ENCODE measurements at places on chromosomes 5 and 9.

DNA sequence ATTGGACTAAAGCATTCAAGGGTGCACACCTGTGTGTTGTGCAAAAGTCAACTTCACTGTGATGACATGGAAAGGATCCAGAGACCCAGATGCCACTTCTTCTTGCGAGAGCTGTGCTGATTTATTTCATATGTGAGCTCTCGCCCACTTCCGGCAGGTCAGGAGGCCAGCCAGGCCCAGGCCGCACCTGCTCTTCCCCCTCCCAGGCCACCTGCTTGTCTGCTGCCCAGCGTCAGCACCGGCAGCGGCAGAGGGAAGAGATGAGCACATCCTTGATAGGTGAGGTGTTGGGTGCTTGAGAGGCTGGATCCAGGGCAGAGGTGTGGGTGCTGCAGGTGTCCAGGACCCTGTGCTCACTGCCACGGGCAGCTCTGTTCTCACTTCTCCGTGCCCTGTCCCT lies 242.9 kb downstream of the FANCC start:
- DNase-seq: no peak

GRCh38 chr9:4799775-4800174 lies 7.0 kb downstream of the RCL1 start:
- no peak for DNase-seq

DNA sequence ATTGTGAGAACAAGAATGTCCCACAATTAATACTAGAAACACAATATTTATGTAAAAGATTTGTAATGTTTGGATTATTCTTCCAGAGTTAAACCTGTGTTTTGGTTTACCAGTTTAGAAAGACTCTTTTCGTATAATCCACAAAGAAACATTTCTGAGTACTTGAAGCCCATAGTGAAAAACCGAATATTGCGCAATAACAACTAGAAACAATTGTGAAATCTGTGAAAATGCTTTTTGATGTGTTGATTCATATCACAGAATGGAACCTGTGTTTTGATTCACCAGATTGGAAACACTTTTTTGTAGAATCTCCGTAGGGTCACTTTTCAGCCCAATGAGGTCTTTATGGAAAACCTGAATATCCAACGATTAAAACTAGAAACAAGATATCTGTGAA lies 386.2 kb downstream of the PRDM9 start:
- DNase-seq: no peak

- no peak for DNase-seq
Observed at GRCh38 chr5:148619484-148619883, 34.8 kb downstream of the HTR4 start.

- DNase-seq: no peak
Observed at GRCh38 chr9:132499251-132499650, 83.2 kb upstream of the BARHL1 start.

GRCh38 chr5:119522841-119523240 lies 70.5 kb downstream of the HSD17B4 start:
- no peak for DNase-seq

DNA sequence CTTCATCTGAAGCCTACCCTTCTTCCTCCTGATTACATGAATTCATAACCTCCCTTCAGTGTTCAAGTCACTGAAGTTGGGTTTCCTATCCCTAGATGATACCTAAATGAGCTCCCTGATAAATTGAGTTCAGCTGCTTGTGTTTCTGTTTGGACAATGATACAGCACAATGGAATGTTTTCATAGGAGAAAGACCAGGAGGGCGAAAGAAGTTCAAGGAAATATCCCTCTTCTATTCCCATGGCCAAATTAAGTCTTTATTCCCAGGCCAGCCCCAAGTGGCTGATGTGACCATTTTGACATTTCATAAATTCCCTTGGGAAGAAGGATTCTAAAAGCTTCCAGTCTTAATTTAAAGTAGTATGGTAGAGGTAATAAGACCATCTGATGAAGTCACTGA lies 555.8 kb upstream of the CLINT1 start:
- no peak for DNase-seq

DNA sequence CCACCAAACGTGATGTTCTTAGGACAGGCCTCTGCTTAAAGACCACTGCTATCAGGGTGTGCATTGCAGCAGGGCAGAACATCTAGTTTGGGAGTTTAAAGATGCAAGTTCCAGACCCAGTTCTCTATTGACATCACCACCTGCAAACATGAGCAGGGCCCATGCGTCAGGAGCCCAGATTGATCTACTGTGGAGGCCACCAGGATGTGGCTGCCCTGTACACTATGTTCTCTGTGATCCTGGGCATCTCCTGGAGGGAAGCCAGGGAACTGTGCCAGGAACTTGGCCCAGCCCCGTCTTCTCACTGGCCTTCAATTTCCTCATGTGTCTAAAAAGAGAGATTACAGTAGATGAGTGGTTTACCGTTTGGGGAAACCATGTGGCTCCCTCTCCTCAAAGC lies 87.1 kb downstream of the PDE6A start:
- DNase-seq: no peak

GRCh38 chr9:105836936-105837660 lies 142.8 kb downstream of the TMEM38B start:
- no peak for DNase-seq

- no peak for DNase-seq
Observed at GRCh38 chr9:121138973-121139372, 62.7 kb downstream of the RAB14 start.

DNA sequence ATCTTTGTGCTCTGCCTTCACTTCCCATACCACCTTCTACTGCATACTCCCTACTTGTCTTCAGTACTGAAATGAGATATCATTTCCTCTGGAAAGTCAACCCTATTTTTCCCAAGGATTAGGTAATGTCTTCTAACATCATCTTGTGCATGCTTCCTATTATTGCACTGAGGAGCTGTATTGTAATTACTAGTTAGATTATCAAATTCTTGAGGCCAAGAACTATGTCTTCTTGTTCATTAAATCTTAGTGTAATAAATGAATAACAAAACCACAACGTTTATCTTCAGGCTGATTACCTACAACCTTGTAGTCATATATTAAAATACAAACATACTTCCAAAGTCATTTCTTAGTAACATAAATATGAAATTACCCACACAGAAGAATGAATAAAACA lies 87.9 kb upstream of the POU5F2 start:
- DNase-seq: no peak

DNA sequence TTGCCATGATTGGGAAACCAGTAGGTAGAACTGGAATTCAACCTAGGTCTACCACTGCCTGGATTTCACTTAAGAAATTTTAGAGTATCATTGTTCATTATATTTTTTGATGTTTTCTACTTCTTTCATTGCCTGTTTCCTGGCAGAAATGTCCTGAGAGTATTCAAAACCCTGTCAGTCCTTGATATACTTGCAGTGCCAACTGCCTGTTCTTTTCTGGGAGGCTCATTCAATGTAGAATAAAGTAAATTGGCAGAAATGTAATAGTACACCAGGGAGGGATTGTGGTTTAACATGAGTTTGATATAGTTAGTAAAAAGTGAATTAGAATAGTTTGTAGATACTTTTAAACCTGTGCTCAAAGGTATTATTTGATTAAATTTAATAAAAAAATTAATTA lies 286.3 kb downstream of the FBXL7 start:
- no peak for DNase-seq

DNA sequence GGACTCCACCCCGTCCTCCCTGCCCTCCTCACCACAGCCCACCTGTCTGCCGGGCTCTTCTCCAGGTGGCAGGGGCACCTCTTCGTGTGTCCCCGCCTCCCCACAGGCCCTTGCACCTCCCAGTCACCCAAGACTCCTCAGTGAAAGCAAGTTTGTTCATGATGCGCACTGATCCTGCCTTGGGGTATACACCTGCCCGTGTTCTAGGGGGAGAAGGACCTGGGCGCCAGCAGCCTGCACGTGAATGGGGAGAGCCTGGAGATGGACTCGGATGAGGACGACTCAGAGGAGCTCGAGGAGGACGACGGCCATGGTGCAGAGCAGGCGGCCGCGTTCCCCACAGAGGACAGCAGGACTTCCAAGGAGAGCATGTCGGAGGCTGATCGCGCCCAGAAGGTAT lies 124.9 kb downstream of the EHMT1 start:
- DNase-seq: no peak

GRCh38 chr5:133460172-133460758 lies 152.1 kb downstream of the FSTL4 start:
- DNase-seq: no peak

GRCh38 chr9:99011161-99011709 lies 67.5 kb downstream of the COL15A1 start:
- DNase-seq: no peak

DNA sequence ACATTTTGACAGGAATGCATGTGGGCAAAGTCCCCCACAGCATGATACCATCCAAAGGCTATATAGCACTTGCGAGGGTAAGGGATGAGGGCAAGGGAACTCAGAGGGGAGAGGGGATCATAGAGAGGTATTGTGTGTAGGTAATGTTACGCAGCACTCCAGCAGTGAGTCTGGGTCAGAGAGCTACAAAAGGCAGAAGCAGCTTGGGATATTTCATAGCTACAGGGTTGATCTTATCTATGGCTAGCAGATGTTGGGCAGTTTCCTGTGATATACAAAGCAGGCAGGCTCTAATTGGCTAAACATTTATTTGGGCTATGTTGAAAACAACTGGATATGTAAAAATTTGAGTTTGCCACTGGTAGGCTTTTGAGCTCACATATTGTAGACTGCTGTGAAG lies 17.8 kb upstream of the SLCO4C1 start:
- DNase-seq: no peak

- no peak for DNase-seq
Observed at GRCh38 chr9:91771027-91771426, 179.0 kb downstream of the ROR2 start.

DNA sequence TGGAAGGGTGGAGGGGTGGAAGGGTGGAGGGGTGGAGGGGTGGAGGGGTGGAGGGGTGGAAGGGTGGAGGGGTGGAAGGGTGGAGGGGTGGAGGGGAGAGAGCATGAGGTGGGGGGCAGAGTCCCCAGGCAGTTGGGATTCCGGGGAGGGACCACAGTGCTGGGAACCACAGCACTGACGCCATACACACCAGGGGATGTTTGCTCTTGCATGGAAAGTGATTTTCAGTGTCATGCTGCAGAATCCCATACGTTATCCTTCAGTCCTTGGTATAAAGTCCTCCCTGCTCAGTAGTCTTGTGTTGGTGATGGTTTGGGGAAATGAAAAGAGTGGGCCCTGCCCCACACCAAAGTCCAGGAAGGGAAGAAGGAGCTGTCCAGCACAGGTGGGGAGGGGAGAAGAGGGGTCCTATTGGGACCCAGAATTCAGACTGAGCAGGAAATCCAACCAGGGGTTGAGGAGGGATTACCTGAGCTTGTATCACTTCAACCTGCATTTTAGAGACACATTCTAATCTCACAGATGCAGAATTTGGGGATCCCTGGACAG lies 5.5 kb upstream of the FIBCD1 start:
- no peak for DNase-seq

DNA sequence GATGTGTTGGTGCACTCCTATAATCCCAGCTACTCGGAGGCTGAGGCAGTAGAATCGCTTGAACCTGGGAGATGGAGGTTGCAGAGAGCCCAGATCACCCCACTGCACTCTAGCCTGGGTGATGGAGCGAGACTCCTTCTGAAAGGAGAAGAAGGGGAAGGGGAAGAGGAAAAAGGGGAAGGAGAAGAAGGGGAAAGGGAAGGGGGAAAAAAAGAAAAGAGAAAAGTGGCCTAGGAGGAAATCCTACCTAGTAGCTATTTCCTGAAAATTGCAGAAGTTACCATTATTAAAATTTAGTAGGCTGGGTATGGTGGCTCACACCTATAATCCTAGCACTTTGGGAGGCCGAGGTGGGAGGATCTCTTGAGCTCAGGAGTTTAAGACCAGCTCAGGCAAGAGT lies 67.4 kb downstream of the ARRDC3 start:
- no peak for DNase-seq

GRCh38 chr5:107781451-107781850 lies 110.7 kb upstream of the EFNA5 start:
- no peak for DNase-seq

DNA sequence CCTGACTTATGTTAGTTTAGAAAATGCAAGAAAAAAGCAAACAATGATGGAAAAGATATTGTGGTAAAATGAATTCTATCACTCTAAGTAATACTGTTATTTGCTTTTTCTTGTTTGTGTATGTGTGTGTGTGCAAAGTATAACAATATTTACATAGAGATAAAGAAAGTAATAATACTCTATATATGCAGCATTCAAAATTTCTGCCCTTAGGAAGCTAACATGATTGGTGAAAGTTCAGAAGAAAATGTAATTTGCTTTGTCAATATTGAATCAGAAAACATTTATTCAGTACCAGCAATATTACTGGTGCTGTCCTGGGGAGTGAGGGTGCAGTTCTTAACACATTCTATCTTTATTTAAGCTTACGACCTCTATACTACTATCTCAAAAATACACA lies 12.9 kb upstream of the PRDM9 start:
- no peak for DNase-seq

DNA sequence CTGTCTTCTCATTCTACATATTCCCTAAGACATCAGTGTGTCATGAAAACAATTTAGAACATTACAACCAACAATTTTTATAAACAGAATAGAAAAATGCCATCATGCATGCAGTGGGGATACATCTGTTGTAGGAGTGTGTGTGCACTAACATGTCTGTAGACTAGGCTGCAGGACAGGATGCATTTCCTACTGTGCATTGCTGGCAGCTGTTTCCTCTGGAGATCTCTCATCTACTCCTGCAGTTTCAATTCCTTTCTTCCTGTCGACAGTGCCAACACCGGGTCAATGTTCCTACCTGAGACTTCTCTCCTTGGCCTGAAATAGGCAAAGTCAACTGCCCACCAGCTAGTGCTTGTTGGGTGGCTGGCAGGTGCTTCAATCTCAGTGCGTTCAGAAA lies 69.8 kb downstream of the ANKH start:
- DNase-seq: no peak

DNA sequence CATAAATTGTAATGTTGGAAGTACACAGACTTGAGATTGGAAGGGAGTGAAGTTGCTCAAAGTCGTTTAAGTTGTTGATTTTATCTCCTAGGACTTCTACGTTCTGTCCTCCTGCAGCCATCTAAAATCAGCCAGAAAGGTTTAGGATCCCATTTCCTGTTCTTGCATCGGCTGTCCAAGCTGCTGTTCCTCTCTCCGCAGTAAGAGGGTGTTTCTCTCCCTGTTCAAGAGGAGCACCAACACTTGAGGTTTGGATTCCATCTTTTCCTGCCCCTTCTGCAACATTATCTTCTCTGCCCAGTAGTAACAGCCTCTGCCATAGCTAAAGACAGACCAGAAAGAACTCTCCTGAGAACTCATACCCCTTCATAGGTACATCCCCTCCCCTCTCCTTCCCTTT lies 373.4 kb downstream of the GADD45G start:
- no peak for DNase-seq

Data from stimulated activated CD8-positive, alpha-beta memory T cell treated with anti-CD3 and anti-CD28 coated beads, Interleukin-12 subunit alpha, Interleukin-12 subunit beta, amount 100 ng/mL, for 1 hour (primary cell).